Right ventricle myocardium superior (tissue), 1 donor: ENCODE measurements at places on chromosomes 6 and 20.

DNA sequence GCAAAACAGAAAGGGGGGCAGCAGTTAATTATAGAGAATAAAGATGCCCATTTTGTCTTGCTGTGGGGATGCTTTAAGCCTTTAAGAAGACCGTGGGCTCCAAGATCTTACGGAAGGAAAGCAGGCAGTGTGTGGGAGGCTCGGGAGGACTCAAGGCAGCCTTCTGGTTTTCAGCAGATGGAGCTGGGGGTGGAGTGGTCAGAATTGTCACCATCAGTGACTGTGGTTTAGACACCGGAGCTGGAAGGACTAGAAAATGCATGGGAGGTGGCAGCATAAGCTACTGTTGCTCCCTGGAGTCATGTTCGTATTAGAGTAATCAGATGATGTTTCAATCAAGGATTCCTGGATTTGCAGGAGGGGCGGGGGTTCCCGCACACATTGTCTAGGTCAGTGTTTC lies 3.7 kb downstream of the PHACTR1 start:
- no peak for DNase-seq

- DNase-seq: no peak
Measured at GRCh38 chr6:17905611-17906592, 81.5 kb downstream of the KIF13A start.

DNA sequence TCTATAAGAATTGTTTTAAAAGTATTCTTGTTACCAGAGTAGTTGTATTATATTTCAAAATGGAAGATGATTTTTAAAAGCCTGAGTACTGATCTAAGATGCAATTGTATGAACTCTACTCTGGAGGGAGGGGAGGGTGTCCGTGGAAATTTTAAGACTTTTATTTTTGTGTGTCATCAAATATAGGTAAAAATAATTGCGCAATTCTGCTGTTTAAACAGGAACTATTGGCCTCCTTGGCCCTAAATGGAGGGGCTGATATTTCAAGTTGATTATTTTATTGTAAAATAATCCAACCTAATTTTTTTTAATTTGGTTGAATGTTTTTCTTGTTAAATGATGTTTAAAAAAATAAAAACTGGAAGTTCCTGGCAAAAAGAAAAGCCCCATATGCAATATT lies 38.1 kb upstream of the RPP40 start:
- DNase-seq: no peak

DNA sequence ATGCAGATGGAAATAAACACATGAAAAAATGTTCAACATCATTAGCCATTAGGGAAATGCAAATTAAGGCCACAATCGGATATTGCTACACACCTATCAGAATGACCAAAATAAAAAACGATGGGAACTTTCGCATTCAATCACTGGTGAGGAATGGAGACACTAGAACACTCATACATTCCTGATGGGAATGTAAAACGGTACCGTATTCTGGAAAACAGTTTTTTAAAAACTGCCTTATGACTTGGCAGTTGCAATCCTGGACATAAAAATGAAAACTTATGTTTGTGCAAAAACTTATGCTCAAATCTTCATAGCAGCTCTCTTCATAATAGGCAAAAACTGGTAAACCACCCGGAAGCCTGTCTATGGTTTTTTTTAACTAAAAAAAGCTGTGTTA lies 146.0 kb downstream of the CEBPB start:
- DNase-seq: no peak

DNA sequence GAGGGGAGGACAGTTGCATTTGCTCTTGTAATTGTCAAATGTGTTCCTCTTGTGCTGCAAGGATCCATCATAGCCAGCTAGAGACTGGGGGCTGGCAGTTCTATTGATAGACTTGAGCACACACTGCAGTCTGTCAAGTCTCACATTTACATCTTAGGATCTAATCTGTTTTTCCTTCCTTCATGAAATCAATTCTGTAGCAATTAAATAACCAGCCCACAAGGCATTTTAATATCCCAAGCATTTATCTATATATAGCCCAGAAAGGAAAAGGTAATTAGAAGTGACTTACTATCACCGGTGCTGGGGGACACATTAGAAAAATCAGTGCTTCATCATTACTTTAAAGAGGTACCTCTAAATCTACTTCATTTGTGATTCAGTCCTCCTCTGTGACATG lies 143.0 kb upstream of the STXBP5 start:
- no peak for DNase-seq

DNA sequence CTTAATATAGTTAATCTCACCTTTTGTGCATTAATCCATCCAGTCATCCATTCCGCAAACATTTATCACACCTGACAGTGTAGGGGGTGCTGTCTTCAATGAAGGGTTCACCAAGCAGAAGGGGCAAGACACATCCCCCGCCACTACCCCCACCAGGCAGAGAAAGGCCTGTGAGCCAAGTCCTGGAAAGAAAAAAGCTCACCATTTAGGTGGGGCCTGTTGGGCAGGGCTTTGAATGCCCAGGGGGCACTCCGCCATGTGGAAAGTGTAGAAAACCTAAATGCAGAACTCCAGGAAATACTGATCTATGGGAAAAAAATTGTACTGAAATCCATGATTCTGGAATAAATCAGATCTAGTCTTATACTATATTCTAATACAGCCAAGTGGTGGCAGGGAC lies 4.8 kb upstream of the STX16 start:
- DNase-seq: no peak

DNA sequence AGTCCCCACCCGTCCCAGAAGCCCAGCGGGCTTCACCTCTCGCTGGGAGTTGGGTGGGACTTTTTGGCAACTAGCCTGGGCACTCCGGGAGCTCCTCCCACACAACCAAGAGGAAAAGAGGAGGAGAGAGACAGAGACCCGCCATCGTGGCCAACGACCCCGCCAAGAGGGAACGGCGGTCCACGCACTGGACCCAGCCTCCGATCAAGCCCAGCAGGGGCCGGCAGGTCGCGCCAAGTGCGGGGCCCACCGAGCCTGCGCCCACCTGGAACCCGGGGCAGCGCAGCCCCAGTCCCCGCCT lies 3.0 kb upstream of the TMEM14C start:
- DNase-seq: peak; percentile 69

- no peak for DNase-seq
Measured at GRCh38 chr6:24157886-24158285, 31.9 kb downstream of the NRSN1 start.

DNA sequence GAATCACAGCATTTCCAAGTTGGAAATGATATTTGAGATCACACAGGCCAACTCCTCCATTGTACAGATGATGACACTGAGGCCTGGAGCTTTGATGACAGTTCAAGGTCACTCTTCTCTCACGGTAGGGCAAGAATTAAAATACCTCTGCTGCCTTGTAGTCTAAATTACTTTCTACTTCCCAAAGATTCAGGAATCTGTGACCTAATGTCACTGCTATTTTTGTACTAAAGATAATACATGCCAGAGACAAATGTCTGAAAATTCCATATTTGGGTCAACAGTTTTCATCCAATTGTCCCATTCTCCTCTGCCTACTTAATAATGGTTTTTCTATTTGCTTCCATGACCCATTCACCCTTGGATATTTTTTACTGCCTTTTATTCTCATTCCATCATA lies 160.0 kb downstream of the SOD2 start:
- DNase-seq: no peak

DNA sequence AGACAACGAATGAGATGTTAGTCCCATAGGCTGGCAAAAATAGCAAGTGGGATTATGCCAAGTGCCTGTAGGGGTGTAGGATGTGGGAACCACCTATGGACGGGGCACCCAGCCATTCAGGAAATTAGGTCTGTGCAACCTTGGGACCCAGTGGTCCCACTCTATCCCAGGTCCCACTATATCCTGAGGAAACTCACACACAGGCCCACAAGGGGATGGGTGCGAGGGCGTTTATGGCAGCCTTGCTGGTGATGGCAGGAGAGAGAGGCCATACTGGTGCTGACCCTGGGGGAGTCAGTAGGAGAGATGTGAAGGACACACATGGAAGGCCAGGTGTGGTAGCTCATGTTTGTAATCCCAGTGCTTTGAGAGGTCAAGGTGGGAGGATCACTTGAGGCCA lies 163.6 kb downstream of the EYA2 start:
- no peak for DNase-seq

GRCh38 chr6:9799582-9799981 lies 615.3 kb downstream of the TFAP2A start:
- DNase-seq: no peak

GRCh38 chr6:107539849-107540464 lies 50.0 kb downstream of the SOBP start:
- DNase-seq: no peak

- no peak for DNase-seq
Measured at GRCh38 chr6:53987522-53987888, 123.7 kb upstream of the MLIP start.

- no peak for DNase-seq
Measured at GRCh38 chr6:71252960-71253359, 35.7 kb upstream of the OGFRL1 start.

GRCh38 chr6:97215157-97215769 lies 67.8 kb downstream of the MMS22L start:
- DNase-seq: no peak
